Right lung (tissue), 10 donors: ENCODE measurements at places on chromosomes 12 and 14. TPM values are rescaled to one million over a fixed set of nuclear protein-coding genes. Genes with fewer than 3 reads are reported as not detected.

DNA sequence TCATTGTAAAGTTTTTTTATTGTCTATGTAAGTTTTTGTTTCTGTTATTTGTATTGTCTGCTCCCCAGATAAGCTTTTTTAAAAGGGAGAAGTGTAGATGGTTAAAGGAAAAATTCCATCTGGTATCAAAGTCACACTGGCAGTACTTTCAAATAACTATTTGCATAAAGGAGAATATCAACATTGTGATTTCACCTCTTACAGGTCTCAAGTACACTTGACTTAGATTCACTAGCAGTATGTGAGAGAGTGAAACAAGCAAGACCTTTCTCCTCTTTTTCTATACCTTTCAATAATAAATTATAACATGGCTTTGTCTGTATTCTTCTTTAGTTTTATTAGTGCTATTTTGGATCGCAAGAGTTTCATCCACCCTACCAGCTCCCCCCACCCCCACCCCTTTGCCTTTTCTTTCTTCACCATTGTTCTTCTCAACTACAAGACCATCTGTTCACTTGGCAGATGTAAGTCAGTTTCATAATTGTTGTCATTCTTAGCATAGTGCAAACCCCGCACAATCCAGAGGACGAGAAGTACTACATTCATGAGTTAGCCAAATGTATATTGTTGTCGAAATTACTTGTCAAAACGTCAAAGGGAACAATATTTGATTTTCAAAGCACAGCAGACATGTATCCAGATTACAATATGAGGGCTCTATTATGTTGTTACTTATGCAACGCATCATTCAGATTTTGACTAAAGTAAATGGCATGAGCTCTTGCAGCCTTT lies 602.7 kb upstream of the FLRT2 start:
- peak; percentile 49 for DNase-seq

- DNase-seq, result no peak
Observed at GRCh38 chr12:109695961-109696461, 17.6 kb upstream of the FAM222A start.

Gene KLRB1
- 4.4 TPM for polyA plus RNA-seq

GRCh38 chr12:110077800-110078199 lies 29.5 kb upstream of the C12orf76 start:
- no peak for DNase-seq

- no peak for DNase-seq
Observed at GRCh38 chr12:111407377-111408115, 1.8 kb downstream of the SH2B3 start.

Gene CRIP1
- 158 TPM for polyA plus RNA-seq

- peak; percentile 46 for DNase-seq
Observed at GRCh38 chr14:26204728-26205479, 392.9 kb downstream of the NOVA1 start.
